ENCODE measurements at places on chromosomes 7 and 10.

DNA sequence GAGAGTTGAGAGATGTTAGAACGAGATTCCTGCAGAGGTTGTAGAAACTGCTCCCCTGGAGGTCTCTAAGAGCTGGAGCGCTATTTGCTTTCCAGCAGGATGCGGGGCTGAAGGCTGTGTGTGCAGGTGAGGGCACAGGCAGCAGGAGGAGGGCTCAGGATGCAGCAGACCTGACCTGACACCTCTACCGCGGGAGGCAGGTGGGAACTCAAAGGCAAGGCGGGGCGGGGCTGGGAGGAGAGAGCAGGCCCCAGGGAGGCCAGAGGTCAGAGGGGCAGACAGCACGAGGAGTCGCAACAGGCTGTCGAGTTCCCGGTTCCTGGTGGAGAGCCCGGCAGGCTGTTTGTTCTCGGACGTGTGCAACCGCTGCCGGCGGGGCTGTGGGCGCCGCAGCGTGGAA, 7.9 kb upstream of the CRTAC1 start:
- DNase-seq, result peak; percentile 60

DNA sequence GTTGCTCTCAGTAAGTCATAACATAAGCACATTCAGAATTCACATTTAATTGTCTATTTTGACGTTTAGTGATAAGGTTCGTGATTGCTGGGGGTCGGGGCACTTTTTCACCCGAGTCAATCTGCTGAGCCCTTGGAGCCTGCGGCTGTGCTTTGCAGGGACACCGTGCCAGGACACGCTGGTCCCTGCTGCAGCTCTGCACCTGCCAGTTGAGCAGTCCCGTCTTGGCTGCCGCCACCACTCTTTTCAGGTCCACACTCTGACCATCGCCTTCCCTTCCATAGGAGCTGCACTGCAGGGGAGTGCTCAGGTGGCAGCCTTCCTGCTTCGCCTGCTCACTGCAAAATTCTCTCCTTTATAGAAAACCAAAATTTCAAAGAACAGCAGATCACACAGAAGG, 36.4 kb downstream of the CUL1 start:
- DNase-seq, result no peak

- DNase-seq, result no peak
These were observed 399.7 kb downstream of the REEP3 start for GRCh38 chr10:63920926-63921325.

DNA sequence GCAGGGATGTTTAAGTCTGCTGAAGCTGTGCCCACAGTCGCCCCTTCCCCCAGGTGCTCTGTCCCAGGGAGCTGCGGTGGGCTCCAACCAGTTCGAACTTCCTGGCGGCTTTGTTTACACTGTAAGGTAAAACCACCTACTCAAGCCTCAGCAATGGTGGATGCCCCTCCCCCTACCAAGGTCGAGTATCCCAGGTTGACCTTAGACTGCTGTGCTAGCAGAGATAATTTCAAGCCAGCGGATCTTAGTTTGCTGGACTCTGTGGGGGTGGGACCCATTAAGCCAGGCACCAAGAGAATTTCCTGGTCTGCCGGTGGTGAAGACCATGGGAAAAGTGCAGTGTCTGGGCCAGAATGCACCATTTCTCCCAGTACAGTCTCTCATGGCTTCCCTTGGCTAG, 56.0 kb downstream of the CCDC7 start:
- no peak for DNase-seq

DNA sequence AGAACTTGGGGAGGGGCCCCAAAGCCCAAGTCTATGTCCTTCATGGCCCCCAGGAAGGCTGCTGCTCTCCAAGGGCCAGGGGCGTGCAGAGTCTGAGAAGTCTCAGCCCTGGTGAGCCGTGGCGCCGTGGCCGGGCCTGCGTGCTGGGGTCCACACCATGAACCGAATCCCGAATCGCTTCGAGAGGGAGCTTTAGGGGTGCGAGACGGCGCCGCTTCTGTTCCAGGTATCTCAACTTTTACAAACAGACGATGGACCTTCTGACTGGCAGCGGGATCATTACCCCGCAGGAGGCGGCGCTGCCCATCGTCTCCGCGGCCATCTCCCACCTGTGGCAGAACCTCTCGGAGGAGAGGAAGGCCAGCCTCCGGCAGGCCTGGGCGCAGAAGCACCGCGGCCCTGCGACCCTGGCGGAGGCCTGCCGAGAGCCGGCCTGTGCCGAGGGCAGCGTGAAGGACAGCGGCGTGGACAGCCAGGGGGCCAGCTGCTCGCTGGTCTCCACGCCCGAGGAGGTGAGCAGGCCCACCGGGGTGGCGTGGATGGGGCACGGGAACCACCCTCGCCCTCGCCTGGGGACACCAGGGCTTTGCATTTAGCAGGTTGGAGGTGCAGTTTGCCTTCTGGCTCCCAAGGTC, 12.7 kb downstream of the STRA8 start:
- peak; percentile 24 for DNase-seq

Measured in ecto neural progenitor cell (in vitro differentiated cells).